ENCODE measurements at places on chromosomes 2 and 18. TPM values are rescaled to one million over a fixed set of nuclear protein-coding genes. Genes with fewer than 3 reads are reported as not detected.

Gene CD8B2
- not detected for total RNA-seq

Gene DAW1
- total RNA-seq, result not detected

Gene EPB41L3
- 9.9 TPM for total RNA-seq

GRCh38 chr2:25215948-25216679 lies 47.7 kb upstream of the POMC start:
- peak; percentile 89 for DNase-seq

GRCh38 chr2:770776-771175 lies 93.6 kb upstream of the TMEM18 start:
- DNase-seq, result no peak

Measured in heart right ventricle (tissue), 16 donors.